ENCODE measurements at places on chromosomes 16 and 17. TPM values are rescaled to one million over a fixed set of nuclear protein-coding genes. Genes with fewer than 3 reads are reported as not detected.

SENP3 gene
- 48.2 TPM for total RNA-seq

DNA sequence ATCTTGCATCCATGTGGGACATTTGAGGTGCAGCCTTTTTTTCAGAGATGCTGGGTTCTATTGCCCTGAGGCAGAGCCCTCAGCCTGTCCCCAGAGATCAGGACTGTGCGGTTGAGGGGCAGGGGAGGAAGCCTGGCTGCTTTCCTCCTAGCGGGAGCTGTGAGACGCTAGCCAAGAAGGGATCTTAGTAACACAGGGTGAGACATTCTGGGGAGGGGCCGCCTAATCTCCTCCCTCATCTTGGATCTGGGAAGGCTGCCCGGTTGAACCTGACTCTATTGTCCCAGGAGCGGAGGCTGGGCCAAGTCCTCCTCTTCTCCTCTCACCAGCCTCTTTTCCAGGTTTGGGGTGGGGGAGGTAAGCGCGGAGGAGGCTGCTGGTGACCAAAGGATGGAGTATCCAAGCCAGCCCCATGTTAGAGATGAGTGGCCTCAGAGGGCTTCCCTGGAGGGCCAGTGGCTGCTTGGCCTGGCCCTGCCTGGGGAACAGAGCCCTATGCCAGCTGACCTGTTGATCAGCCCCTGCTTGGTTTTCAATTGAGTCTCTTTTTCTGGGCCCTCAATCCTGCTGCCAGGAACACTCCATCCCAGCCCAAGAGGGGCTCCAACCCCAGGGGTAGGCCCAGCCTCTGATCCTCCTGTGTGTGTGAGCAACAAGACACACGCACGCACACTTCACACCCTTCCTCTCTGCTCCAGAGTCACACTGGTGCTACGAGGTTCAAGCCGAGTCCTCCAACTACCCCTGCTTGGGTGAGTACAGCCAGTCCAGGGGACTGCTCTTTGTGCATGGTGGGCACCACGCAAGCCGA is 5.0 kb downstream of the CA4 start:
- peak; percentile 81 for DNase-seq

- DNase-seq = no peak
Measured at GRCh38 chr16:78257376-78257728, 157.9 kb downstream of the WWOX start.

DNA sequence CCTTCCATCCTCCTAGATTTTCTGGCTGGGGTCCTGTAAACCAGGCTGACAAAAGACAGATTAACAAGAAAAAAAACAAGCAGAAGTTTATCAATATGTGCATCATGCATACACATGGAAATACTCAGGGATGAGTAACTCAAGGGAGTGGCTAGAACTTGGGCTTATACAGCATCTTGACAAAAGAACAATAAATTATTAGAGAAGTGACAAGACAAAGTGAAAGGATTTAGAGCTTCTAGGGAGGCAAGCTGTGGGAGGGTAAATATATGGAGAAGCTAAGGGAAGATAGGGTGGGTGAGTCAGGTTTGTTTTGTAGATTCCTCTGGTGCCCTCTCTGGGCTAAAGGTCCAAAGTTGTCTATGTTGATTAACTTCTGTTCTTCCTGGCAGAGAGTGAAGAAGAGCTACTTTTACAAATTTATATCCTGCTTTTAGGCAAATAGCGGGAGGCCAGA is 48.0 kb upstream of the NDRG4 start:
- no peak for DNase-seq

- no peak for DNase-seq
Measured at GRCh38 chr16:87076950-87077749, 240.0 kb downstream of the C16orf95 start.

DNA sequence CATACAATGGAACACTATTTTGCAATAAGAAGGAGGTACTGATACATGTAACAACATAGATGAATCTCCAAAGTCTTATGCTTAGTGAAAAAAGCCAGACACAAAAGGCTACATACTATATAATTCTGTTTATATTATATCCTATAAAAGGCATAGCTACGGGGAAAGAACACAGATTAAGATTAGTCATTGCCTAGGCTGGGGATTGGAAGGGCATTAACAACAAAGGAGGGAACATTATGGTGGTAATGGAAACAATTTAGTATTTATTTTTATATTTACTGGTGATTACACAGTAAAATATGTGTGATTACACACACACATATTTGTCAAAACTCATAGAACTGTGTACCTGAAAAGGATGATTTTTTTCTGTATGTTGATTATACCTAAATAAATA is 278.1 kb downstream of the ZFHX3 start:
- no peak for DNase-seq

DNA sequence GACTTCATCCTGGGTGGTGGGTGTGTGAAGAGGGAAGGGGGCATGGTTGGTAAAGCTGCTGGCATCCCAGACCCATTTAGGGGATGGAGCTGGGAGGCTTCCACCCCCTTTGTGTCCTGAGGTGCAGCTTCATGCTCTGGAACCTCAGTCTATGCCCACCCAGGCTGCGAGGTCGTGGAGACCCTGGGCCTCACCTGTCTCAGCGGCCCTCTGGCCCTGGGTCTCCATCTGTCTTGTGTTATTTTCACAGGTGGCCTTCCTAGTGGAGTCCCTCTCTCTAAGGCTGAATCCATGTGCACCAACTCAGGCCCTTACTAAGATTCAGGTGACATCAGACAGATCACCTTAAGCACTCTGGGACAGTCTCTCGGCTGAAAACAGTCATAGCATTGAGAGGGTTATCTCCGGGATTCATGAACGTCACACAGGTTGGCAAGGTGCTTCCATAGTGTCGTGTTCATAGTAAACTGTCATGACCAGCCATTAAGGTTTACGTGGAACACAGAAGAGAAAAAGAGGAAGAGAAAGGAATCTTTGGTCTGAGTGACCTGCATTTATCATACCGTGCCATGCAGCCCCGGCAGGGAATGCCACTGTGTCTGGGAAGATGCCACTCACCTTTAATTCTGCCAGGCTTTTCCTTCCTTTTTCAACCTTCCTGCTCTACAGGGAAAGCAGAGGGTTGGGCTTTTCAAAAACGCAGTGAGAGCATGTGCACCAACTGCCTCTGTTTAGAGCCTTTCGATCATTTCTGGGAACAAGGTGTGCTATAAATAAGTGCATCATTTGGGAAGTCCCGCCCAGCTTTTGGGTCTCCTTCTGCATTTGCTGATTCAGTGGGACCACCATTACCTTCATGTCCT is 4.5 kb upstream of the FOXL1 start:
- DNase-seq = peak; percentile 58

DNA sequence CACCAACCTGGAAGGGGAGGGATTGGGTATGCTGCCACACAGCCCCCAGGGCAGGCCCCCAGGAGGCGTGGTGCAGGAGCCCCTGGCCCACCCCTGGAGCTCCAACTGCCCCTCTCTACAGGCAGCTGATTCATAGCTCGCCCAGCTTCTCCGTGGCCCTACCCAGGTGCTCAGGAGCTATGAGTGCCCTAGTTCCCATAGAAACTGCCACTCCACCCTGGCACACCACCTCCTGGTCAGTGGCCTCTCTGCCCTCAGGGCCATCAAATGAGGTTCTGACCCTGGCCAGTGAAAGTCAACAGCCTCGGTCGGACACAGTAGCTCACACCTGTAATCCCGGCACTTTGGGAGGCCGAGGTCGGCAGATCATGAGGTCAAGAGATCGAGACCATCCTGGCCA is 18.0 kb downstream of the CNGB1 start:
- DNase-seq = no peak

Measured in posterior vena cava (tissue), 2 donors.